ENCODE measurements at places on chromosomes 11 and 22.

- no peak for DNase-seq
Observed at GRCh38 chr11:18392434-18393321, 1.7 kb upstream of the LDHA start.

GRCh38 chr11:120590472-120590871 is 78.9 kb downstream of the GRIK4 start:
- no peak for DNase-seq

GRCh38 chr11:17208257-17208999 is 642 bp upstream of the PIK3C2A start:
- DNase-seq: no peak

DNA sequence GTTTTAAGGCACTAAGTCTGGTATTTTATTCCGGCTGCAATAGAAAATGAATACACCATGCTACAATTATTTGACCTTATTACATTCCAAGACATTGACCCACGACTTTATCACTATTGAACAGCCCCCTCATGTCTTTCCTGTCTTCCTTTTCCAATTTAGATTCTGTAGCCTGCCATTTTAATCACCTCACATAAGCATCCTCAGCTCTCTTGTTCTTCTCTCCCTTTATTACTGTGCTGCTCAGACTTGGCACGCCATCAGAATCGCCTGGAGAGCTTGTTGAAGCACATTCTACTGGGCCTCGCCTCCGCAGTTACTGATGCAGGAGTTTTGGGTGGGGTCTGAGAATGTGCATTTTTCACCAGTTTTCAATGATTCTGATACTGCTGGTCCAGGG is 38.7 kb upstream of the SWAP70 start:
- DNase-seq: no peak

- no peak for DNase-seq
Observed at GRCh38 chr11:103811870-103812455, 224.5 kb upstream of the DDI1 start.

GRCh38 chr22:44842417-44842816 is 90.0 kb downstream of the ARHGAP8 start:
- no peak for DNase-seq

DNA sequence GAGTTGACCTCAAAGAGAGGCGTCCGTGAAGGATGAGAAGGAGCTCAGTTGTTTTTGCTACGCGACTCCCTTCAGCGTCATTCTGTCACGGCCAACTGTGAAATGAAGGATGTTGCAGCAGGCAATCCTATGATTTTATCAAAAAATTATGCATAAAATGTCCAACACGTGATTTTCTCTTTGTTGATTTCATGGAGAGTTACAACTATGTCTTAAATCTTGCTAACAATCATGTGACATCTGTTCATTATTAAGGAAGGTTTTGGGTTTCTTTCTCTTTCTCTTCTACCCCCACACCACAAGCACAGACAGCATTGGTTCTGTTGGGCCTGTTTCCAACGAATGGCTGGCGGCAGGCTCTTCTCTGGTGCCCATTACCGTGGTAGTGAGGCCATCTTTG is 3.7 kb downstream of the KRTAP5-4 start:
- no peak for DNase-seq

DNA sequence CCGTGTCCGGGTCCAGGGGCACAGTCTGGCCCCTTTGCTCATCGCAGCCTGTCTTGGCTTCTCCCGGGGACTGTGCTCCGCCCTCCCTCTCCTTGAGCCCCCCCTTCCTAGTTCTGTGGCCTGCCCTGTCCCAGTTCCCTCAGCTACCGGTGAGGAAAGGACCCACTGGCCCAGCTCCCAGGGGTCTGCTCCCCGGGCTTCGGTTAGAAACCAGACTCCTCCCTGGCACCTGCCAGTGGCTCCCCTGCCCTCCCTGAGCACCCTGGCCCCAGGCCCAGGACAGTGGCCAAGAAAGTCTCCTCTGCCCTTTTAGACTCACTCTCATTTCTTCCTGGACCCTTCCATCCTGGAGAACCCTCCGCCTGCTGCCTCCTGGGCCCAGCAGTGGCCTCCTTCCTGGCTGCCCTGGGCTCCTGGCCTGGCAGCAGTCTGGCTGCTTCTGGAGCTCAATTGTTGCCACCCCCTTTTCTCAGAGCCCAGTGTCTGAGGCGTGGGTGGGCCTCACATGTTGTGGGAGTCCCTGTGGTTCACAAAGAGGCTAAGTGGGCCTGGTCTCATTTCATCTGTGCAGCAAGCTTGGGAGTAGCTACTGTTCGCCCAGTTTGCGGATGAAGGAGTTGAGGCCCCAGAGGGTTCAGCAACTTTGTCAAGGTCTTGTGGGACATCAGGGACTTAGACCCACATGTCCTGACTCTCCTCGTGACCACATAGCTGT is 12.6 kb downstream of the PRDM11 start:
- DNase-seq: no peak

GRCh38 chr11:6755953-6756347 is 15.8 kb downstream of the OR2AG2 start:
- no peak for DNase-seq

- DNase-seq: no peak
Observed at GRCh38 chr11:63906087-63906486, 10.9 kb downstream of the RCOR2 start.

GRCh38 chr11:19672586-19673206 is 39.9 kb upstream of the NAV2 start:
- peak; percentile 72 for DNase-seq

GRCh38 chr11:103690356-103690755 is 346.1 kb upstream of the DDI1 start:
- no peak for DNase-seq

DNA sequence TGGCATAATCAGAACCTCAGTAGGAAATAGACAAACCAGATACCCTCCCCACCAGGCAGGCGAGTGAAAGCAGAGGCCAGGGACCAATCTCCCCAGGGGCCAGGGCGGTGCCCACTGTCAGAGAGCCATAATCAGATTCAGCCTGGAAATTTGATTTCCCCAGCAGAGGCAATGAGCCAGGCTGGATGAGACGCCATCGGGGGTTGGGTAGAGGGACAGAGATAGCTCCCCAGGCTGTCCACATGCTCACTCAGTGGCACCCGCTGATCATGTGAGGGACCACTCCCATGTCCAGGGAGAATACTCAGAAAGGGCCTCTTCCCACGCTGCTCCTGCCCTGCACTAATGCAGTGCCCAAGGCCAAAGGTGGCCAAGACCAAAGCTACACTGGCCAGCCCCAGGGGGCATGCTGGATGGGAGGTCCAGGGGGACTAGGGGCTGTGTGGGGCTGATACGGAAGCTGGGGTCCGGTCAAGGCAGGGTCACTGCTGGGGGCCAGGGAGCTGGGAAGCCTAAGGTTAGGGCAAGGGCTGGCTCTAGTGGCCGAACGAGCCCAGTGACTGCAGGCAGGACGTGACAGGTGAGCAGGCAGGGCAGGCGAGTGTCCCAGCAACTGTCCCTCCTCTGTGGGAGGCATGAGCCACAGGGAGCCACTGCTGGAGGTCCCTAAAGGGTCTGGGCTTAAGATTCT is 19.8 kb downstream of the ARVCF start:
- DNase-seq: no peak

DNA sequence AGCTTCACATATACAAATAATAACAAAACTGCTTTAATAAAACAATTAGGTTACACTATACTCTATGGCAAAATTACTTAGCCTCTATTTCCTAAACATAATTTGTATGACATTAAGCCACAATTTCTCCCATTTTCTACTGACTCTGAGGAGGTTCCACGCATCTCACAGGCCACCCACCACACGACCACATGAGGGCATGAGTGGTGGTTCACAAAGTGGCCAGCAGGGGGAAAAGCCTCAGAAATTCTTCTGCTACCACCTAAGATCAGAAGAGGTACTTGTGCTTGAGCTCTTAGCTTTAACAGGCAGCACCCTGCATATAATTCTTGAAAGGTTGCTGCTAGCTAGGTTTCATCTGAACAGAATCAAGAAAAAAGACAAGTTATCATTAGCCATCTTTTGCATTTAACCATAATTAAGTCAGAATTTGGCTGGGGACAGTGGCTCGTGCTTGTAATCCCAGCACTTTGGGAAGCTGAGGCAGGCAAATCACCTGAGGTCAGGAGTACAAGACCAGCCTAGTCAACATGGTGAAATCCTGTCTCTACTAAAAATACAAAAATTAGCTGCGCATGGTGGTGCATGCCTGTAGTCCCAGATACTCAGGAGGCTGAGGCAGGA is 7.7 kb downstream of the LPXN start:
- DNase-seq: peak; percentile 59

GRCh38 chr22:45945621-45946106 is 31.3 kb downstream of the WNT7B start:
- no peak for DNase-seq

- DNase-seq: no peak
Observed at GRCh38 chr22:44639891-44640617, 62.0 kb upstream of the PRR5 start.

- DNase-seq: no peak
Observed at GRCh38 chr11:121881806-121882205, 234.2 kb downstream of the BLID start.

- DNase-seq: no peak
Observed at GRCh38 chr11:29685361-29685760, 331.5 kb downstream of the KCNA4 start.

GRCh38 chr11:3014057-3014938 is 22.2 kb upstream of the NAP1L4 start:
- DNase-seq: no peak

DNA sequence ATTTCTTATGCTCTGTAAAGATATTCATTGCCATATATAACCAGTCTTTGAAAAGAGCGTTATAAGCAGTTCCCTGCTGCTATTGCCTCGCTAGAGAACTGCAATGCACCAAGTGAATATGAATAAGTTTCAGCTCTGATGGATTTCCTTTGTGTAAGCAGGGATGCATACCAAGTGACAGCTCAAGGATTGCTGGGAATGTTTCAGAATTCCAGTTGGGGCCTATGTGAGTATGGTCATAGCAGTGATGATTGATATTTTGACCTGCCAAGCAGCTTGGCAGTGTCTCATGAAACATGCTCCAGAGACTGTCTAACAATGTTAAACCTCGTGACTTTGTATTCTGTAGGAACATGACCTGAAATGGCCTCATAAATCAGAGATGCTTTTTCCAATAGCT is 312.6 kb downstream of the C11orf87 start:
- no peak for DNase-seq

DNA sequence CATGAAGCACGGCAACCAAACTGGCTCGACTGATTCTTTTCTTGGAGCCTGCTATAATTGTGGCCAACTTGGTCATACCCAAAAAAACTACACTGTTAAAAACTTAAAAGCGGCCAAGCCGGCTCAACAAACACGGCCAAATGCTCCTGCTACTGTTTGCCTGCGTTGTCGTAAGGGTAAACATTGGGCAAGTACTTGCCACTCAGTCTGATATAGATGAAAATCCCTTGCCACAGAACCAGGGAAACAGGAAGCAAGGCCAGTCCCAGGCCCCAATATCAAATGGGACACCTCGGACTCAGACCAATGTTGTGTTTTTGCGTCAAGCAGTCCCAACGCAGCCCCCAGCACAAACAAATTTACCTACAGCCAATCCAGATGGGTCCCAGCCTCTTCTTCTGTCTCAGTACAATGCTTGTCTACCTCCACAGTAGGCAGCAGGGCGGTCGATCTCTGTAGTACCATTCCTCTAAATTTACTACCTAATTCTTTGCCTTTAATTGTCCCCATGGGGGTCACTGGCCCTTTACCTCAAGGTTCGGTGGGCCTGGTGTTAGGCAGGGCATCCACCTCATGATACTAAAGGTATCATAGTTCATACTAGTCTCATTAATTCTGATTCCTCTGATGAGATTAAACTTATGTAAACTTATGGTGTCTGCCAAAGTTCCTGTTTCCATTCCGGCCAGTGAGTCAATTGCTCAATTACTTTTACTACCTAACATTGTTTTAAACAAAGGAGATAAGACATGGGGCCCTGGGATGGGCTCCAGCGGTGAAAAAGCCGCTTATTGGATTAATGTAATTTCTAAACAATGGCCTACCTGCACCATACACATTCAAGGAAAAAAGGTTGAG is 3.7 kb upstream of the COMT start:
- DNase-seq: peak; percentile 19

GRCh38 chr22:20027966-20028854 is 7.3 kb downstream of the TANGO2 start:
- no peak for DNase-seq

- DNase-seq: no peak
Observed at GRCh38 chr22:31629741-31630184, 32.3 kb downstream of the PISD start.

DNA sequence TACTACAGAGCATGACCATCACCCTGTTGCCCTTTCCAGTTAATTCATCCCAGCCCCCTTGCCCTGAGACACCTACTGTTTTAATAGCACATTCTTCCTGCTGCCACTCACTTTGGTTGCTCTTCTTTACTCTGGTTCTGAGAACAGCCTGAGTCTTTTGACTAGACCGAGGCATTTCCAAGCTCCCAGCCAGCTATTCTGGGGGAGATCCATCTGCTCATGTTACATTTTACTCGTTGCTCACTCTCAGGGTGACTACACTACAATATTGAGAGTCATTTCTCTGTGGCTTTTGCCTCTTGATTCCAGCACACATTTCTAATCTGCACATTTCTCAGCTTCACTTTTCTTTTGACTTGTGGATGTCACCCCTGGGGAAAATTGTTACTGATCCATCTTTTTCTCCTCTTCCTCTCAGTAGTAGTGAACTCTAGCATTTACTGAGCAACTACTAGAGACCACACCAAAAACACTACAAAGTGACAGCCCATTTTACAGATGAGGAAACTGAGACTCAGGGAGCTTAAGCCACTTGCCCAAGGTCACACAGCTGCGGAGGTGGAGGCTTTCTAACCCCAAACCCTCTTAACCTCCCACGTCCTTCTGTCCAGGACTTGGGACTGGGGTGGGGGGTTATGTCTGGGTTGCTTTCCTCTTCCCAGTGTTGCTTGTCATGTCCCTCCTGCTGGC is 117.8 kb downstream of the C11orf91 start:
- no peak for DNase-seq

DNA sequence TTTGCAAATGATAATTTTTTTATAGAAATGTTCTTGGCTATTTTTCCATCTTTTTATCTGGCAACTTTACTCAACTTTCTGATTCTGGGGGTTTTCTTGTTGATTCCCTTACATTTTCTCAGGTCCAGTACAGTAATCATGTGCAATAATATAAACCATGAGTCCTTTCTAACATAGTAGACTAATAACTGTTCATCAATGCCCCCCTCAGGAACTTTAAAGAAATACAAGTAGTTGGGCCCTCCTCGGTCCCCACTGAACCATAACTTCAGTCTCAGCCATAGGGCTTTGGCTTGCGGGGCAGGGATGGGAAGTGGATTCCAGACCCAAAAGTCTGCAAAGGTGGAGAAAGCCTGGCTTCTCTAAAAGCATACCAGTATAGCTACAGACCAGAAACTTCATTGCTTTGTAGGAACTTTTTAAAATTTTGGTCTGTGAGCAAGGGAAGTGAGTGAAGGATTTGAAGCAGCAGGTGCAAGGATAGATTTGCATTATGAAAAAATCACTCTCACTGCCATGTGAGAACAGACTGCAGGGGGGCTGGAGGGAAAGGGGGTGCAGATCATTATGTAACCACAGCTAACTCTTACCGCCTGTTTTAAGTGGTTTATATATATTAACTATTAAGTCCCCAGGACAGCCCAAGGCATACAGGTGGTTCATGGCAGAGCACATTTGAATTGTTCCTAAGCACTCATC is 10.4 kb upstream of the TUB start:
- peak; percentile 22 for DNase-seq

- DNase-seq: no peak
Observed at GRCh38 chr11:68140496-68141245, 19.5 kb upstream of the CHKA start.

- DNase-seq: no peak
Observed at GRCh38 chr11:130209954-130210854, 50.6 kb downstream of the ST14 start.

- no peak for DNase-seq
Observed at GRCh38 chr11:68935516-68936357, 32.0 kb downstream of the IGHMBP2 start.

Measured in inflammatory macrophage treated with lipopolysaccharide for 1 hour (primary cell).